ENCODE measurements at places on chromosomes 2 and 18.

- DNase-seq, result peak; percentile 26
Observed at GRCh38 chr2:101036562-101036961, 34.5 kb downstream of the RPL31 start.

DNA sequence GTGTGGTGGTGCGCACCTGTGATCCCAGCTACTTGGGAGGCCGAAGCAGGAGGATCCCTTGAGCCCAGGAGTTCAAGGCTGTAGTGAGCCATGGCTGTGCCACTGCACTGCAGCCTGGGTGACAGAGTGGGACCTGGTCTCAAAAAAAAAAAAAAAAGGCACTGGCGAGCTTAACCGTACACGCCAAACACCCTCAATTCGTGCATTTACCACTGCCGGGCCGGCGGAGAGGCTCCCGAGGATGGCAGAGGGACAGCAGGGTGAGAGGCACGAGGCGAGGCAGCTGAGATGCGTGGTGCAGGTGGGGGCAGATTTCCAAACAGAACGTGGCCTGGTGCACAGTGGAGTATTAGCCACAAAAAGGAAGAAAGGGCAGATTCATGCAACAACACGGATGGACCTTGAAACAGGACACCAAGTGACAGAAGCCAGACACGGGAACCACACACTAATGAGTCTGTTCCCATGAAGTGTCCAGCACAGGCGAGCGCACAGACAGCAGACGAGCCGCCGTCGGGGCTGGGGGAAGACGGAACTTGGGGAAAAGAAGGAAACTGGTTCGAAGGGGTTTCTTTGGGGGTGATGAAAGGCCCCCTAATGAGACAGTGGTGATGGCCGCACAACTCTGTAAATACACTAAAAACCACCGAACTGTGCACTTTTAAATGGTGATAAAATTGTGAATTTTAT is 27.4 kb downstream of the SLC66A2 start:
- DNase-seq, result no peak

DNA sequence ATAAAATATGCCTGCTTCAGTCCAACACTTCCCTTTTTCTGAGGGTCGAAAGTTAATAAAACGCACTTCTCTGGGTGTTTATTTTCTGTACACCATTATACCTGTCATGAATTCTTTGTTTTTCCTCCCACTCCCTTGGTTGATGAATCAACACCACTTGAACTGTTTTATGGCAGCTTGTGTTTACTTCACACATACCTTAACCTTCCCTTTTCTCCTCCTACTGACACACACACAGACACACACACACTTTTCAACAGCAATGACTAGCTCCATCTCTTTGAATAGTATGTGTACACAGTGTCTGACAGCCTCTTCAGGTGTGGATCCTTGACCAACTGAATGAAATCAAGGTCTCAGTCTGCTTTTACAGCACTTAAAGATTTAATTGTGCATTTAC is 91.3 kb downstream of the SATB2 start:
- DNase-seq, result peak; percentile 19

- DNase-seq, result no peak
Observed at GRCh38 chr2:35174845-35175244, 1180.7 kb upstream of the CRIM1 start.

DNA sequence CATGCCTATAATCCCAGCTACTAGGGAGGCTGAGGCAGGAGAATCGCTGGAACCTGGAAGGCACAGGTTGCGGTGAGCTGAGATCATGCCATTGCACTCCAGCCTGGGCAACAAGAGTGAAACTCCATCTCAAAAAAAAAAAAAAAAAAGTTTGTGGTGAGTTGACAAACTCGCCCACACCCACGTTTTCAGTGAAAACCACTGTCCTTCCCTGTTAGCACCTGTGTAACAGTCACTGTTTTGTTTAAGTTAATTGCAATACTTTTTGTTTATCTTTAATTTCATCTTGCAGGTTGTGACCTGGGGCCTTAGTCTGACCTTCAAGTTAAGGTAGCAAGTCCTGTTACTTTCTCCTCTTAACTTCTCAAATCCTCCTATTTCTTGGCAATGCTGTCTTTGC is 65.5 kb upstream of the SKOR2 start:
- no peak for DNase-seq

- DNase-seq, result no peak
Observed at GRCh38 chr18:48328473-48329210, 80.5 kb downstream of the ZBTB7C start.

DNA sequence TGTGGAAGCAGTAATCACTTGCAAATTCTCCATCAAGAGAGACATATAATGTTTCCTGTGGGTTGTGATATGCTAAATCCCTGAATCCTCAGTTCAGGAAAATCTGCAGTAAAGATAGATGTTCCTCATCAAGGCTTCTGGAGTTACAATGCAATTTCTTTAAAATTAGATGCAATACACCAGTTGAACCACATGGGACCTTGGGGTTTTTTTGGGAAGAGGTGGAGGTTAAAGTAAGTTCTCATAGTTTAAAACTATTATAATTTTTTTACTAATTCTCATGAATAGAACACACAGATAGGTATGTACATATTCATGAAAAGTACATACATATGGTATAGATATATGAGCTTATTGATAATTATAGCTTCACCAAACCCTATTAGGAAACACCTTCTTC is 496.2 kb downstream of the SATB2 start:
- DNase-seq, result no peak

GRCh38 chr2:44927985-44928482 is 13.5 kb upstream of the SIX3 start:
- no peak for DNase-seq

GRCh38 chr18:68703326-68703725 is 11.6 kb downstream of the TMX3 start:
- DNase-seq, result no peak

DNA sequence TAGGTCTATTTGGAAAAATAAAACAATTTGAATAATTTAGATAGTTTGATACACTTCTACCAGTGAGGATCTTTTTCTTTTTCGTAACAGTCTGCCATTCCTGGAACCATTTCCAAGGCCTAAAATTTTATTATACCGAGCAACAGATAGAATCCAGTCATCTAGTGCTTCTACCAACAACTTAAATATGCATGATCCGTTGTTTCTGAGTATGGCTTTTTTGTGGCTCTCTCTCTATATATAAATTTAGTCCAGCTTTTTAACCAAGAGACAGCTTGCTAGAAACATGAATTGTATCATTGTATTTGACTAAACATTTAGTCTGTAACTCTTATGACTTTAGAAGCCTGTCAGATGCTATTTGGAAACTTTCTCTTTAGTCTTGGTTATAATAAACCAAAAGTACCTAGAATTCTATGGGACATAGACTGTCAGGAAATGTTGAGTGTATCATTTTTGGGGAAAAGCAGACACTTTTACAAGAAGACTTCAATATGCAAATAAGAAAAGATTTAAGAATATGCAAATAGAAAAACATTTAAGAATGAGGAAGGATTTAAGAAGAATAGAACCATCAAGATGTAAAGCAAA is 161.4 kb downstream of the ZEB2 start:
- no peak for DNase-seq
